Ecto neural progenitor cell (in vitro differentiated cells): ENCODE measurements at places on chromosomes 3 and 15.

GRCh38 chr15:59946084-59946483 is 58.0 kb upstream of the FOXB1 start:
- DNase-seq: no peak

DNA sequence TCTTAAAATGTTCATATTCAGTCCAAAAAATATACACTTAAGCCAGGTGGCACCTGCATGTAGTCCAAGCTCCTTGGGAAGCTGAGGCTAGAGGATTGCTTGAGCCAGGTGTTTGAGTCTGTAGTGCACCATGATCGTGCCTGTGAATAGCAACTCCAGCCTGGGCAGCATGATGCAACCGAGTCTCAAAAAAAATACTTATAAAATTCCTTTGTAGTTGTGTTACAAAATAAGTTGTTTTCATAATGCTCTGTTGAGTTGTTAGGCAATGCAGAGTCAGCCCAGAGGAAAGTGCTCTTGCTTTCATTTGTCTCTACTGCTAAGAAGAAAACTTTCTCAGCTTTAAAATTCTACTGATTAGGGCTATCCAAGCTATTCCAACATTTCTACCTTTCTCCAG is 442.8 kb upstream of the ARRDC4 start:
- DNase-seq: no peak

DNA sequence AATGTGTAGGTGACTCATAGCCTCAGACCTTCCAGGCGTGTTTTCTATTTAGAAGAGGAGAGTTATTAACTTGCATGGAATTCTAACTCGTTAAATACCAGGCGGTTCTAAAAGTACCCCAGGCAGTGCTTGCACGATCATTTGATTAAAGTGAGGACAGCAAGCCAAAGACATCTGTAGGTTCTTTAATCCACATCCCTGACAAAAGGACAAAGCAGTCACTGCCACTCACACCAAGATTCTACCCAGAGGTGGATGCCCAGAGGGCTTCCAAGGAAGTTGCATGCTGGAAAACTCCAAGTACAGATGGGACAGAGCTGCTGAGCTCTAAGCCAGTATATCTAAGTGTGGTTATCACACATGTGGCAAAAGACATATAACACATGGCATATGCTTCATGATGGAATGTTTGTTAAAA is 372.1 kb downstream of the ROBO2 start:
- no peak for DNase-seq

GRCh38 chr3:180420016-180420415 is 181.9 kb upstream of the TTC14 start:
- DNase-seq: no peak

DNA sequence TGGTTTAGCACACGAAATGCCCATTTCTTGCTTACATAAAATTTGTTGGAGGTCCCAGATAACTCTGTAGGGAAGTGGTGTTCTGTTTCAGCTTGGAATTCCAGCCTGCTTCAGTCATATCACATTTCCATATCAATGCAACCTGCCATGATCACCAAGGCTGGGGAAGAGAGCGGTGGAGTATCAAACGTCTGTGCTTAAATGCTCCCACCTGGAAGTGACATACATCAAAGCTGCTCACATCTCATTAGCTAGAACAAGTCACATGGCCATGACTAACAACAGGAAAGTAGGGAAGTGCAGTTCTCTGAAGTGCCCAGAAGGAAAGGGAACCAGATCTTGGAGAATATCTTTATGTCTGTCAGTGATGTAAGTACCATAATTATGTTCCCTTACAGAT is 130.2 kb upstream of the CFAP20DC start:
- no peak for DNase-seq

DNA sequence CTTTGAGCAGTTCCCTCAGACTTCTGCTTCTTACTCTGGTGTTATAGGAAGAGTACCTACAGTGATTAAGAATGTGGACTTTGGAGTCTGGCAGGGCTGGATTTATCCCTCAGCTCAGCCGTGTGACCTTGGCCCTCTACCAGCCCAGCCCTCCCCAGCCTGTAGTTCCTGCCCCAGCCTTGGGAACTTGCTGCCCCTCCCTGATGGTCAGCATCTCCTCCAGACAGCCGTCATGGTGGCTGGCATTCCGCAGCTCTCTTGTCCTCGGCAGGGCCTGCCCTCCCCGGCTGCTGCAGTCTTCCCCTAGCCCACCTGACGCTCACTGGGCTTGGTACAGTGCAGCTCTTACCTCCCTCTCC is 21.9 kb upstream of the CPNE9 start:
- no peak for DNase-seq

DNA sequence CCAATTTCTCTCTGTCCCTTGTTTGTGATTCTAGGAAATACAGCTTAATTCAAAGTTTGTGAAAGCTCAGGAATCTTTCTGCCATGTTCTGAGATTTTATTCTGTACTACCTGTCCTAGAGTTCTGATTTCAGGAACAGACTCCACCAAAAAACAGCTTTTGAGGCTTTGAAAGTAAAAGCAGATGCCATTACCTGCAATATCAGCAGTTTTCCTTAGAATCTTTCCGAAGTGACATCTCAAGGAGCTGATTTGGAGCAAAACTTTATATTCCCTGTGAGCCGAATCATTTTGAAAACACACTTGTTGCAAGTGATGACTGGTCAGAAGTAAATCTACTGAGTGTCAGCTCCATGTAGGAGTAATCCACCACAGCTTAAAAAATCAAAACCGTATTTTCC is 59.3 kb upstream of the CCNL1 start:
- DNase-seq: no peak

DNA sequence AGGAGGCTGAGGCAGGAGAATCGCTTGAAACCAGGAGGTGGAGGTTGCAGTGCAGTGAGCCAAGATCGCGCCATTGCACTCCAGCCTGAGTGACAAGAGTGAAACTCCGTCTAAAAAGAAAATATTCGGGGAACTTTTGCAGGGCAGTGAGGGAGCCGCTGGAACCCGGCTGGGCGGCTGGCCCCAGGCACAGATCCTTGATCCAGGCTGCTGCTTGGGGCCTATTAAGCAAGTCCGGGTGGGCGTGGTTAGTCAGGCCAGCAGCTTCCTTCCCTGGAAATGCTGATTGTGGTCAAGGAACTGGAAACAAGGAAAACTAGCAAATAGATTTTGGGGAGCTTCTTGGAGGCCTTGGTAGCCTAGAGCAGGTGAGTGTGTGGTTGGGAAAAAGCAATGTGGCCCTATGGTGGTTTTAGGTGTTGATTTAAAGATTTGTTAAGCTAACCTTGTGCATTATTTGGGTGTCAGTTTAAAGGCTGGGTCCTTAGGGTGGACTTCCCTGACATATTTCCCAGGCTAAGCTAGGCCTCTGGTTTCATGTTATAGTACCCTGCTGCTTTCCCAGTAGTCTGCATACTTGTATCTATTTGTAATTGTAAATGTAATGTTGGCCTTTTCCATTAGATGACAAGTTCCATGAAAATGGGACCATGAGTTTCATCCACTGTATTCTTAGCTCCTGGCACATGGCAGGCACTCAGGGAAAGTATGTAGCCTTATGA is 17.7 kb upstream of the SNX22 start:
- no peak for DNase-seq

GRCh38 chr15:95162967-95163531 is 931.7 kb downstream of the MCTP2 start:
- no peak for DNase-seq

- no peak for DNase-seq
Observed at GRCh38 chr15:83769411-83769999, 115.6 kb downstream of the ADAMTSL3 start.

- DNase-seq: no peak
Observed at GRCh38 chr15:72098040-72098439, 19.9 kb downstream of the MYO9A start.

DNA sequence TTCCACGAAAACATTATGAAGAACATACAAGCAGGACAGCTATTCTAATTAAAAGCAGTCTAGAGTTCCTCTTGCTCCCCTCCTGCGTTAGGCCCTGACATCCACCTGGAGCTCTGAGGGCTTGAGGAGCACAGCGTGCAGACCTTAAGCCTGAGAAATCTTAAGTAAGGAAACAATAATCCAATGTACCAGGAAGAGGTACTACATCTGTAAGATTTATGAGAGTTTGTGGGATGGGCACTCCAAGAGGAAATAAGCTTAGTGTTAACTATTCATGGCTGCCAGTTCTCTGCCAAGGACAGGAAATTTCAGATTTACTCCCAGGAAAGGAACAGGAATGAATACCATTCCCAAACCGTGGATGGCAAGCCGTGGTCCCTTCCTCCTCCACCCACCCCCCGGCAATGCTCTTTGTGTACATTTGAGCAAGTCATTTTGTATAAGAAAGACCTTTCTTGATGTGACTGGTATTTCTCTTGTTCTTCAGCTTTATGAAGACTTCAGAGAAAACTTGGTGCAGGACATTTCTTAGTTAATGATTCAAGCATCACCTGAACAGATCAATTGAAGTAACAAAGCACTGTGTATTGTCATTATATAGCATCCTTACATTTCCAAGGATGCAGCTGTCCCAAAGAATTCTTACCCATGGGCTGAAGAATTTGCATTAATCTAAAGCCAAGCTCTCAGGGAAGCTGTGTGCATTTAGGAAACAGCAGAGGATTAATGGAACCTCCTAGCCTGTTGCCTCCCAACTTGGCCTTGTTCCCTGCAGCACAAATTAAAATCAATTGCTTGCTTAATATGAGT is 28.8 kb upstream of the VILL start:
- DNase-seq: no peak

DNA sequence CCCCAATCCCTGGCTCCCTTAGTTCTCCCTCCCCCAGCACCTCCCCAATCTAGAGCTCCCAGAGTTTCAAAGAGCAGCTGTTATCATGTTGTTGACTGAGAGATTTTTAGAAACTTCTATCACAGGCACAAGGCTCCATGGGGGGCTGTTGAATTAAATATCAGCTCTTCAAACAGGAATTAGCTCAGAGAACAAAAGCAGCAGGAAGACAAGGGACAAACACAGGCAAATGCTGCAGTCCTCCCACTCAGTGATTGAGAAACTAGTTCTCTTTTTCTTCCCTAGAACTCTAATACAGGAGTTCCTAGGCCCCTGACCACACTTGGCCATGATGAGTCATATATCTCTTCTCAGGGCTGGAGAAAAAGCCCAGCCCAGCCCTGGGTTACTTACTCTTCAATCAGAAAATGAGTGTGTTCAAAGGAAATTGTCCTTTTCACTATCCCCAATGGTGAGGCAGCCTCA is 262.1 kb downstream of the IGSF11 start:
- no peak for DNase-seq

DNA sequence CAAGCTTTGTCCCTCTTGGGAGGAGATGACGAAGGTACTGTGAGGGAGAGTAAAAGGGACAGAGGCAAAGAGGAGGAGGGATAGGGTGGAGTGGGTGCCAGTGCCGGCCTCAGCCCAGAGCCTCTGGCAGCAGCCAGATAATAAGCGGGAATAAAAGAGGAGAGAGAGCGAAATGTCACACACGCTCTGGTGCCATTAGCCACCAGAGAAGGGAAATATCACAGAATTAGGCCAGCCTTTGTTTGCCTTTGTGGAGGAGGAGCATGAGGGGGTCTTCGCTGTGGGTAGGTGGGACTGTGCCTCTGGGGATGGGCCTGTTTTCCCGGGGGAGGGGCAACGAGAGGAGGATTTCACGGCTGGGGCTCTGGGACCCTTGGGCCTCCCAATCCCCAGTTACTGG is 67.8 kb downstream of the LINGO1 start:
- DNase-seq: no peak

- DNase-seq: no peak
Observed at GRCh38 chr15:85625856-85626255, 168.9 kb downstream of the KLHL25 start.

DNA sequence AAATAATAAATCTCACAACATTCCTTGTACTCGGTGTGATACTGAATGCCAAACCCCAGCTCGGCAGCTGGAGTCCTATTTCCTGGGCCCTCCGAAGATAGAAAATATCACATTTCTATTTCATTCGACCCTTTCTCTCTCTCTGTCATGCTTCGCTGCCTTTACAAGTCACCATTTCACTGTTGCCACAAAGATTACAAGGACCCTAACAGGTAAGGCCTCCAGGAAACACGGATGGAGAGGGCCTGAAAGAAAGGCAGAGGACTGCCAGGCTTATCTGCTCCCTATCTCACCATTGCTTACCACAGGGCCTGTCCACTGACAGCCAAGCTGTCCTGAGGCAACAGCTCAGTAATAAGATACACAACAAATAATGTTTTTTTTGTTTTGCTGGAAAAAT is 376.5 kb downstream of the MECOM start:
- no peak for DNase-seq

- DNase-seq: no peak
Observed at GRCh38 chr3:193465992-193466608, 87.5 kb upstream of the ATP13A5 start.

DNA sequence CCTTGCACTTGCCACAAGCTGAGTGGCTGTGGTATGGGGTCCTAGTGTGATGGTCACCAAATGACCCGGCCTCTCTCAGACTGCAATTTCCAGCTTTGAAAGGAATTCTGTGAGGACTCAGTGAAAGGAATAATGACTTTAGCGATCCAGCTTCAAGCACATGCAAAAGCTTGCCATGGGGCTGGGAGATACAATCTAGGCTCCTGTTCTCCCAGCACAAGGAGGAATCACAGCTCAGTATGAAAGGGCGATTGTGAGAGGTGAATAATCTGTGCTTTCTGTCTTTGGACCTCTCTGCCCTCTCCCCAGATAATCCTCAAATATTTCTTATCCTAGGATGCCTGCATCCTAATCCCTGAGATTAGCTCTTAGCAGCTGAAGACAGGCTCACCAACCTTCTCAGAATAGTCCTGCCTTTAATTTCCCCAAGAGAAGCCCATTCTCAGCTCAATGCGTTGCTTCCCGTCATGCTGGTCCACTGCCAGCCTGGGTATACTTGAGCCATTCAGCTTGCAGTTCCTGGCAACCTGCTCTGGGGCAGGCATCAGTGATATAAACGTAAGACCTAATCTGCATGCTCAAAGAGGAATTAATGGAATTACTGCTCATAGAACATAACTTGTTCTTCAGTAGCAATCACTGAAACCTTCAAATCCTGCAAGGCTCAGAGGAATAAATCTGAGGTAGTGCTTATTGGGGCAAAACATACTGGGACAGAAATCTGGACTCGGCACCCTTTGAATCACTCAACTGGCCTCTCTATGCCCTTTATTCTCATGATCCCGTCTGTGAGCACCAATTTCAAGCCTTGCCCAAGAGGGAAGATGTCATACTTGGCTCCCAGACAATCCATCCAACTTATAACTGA is 15.1 kb downstream of the TLNRD1 start:
- no peak for DNase-seq

DNA sequence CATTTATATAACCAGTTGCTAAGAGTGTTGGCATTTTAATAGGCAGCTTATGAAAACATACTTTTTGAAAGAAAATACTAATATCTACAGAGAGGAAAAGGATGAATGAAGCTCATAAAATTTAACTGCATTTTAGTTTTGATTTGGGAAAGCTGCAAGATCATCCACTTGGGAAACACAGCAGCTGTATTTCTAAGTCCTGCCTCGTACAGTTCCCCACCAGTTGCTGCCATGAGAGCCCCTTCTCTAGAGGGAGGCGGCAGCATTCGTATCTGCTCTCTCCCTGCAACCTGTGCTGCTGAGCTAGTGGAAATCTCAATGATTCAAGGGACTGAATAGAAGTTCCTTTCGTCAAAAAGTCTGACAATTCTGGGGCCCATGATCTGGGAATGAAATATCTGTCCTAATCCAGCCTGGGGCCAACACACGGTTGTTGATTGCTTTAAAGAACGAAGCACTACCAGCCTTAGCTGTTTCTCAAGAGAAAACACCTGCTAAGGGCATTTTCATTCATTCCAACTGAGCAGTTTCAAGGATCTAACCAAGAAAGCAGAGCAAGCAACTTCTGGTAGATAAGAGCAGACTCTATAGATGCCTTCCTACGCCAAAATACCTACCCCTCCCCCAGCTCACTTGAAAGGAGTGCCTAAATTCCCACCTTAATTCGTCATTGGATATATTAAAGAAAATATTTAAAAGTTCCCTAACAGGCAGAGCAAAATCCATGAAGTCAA is 223.7 kb downstream of the MAGI1 start:
- no peak for DNase-seq

GRCh38 chr3:37489355-37489754 is 315.0 kb upstream of the LRRFIP2 start:
- no peak for DNase-seq
